ENCODE measurements at places on chromosomes 3 and 15.

DNA sequence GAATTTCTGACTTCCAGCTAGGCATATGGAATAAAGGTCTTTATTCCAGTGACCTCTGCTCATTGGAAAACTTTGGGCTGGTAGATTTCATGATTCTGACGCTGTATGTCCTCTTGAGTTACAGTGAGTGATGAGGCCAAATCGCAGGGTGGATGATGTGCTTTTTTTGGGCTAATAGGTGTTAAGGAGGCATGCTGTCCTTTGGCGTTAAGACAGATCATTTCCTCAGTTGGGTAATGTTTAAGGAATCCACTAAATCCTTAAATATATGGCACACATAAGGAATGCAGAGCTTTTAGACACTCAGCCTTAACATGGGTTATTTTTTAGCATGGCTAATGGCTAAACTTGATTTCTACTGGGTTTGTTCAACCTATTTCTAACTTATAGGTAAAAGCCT, 87.9 kb downstream of the LPP start:
- no peak for DNase-seq

DNA sequence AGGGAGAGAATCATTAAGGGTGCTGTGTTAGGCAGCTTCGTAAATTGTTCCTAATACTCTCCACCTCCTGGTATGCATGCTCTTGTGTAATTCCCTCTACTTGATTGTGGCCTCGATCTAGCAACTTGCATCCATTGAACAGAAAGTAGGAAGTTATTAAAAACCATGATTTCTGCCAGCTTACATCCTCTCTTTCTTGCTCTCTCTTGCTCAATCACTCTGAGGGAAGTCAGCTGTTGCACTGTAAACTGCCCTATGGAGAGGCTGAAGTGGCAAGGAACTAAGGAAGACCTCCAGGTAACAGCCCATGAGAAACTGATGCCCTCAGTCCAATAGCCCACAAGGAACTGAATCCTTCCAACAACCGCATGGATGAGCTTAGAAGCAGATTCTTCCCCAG, 92.6 kb downstream of the ERC2 start:
- DNase-seq: no peak

GRCh38 chr15:101702077-101702476, 22.2 kb downstream of the TARS3 start:
- no peak for DNase-seq

DNA sequence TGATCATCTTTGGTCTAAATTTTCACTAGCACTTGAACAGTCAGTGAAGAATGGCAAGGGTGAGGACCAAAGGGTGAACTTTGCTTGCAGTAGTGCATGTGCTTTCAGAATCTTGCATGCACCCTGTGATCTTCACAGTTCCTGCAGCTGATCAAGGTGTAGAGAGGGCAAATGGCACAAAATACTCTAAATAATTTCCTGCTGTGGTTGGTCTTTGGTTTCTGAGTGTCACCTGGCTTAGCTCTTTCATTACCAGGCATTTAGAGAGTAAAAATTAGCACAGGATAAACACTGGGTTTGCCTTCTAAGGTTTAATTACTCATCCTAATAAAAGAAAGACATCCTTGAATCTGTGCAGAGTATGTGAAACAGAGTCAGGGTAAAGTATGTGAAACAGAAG, 11.4 kb downstream of the TIPARP start:
- DNase-seq: no peak

DNA sequence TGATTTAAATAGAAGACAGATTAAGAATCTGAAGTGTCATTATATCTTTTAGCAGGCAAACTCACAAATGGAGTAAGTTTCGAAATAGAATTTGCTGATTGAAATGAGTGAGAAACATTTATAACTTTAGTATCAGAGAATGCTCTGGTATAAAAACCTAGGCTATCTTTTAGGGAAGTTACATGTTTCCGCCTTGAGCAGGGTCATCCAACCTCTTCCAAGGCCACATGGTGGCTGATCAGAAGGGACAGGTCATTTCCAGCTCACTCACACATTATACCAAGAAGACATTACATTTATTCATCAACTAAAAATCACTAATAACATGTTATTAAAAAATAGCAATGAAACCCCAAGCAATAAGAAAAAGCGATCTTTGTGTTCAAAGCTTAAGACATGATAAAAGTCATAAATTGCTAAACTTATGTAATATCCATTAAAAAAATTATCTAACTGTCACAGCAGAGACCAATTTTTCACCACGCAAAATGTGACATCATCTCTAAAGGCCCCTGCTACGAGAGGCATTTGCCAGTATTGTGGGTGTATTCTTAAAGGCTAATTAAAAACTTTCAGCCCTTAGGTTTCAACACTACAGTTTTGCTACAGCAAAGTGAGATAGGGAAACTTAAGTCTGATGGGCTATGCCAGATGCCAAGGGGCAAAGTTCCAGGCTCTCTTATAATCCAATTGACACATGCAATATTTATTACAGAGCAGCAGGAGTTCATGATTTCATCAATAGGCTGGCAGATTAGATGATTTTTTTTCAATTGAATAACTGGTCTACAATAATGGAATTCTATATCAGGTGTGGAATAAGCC, 240.4 kb upstream of the TBL1XR1 start:
- DNase-seq: no peak

Measured in activated CD4-positive, alpha-beta memory T cell treated with anti-CD3 and anti-CD28 coated beads for 36 hours (primary cell).